ENCODE measurements at places on chromosomes 2 and 18.

- no peak for DNase-seq
Observed at GRCh38 chr2:7961550-7961949, 720.3 kb upstream of the ID2 start.

DNA sequence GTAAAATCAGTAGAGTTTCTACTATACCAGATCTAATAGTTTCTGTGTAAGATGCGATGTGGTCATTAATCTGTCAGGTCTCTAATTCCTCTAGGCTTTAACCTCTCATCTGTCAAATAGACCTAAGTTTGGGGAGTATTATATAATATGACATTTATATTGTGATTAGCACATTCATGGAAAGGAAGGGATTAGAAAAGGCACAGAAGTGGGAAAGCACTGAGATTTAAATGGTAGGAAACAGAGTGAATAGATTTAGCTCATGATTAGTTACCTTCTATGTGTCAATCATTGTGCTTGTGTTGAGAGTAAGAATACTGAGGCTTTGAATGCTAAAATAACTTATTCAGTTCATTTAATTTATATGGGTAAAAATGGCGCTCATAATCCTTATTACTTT lies 118.0 kb downstream of the LRP1B start:
- no peak for DNase-seq

- no peak for DNase-seq
Observed at GRCh38 chr2:158745067-158745865, 49.9 kb upstream of the DAPL1 start.

GRCh38 chr2:80185091-80185490 lies 119.5 kb downstream of the LRRTM1 start:
- DNase-seq = no peak

GRCh38 chr18:41075212-41075611 lies 879.8 kb upstream of the PIK3C3 start:
- DNase-seq = no peak

- no peak for DNase-seq
Observed at GRCh38 chr2:238239543-238239862, 335 bp downstream of the HES6 start.

DNA sequence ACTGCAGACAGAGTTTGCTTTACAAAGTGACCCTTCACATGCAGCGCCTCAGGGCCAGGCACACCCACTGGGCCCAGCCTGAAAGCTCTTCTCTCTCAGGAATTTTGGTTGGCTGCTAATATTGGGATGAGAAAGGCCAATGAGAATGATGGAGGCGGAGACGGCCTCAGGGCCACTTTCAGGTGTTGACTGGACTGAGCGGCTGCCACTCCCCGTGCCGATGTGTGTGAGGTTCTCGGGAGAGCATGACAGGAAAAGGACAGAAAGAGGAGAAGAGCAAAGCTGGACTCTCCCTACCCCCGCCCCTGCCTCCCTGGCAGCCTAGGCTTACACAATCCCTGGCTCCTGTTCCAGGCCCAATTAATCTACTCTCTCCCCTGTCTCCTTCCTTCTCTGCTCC lies 155.7 kb downstream of the CELF4 start:
- no peak for DNase-seq

- DNase-seq = no peak
Observed at GRCh38 chr2:102258386-102259074, 52.8 kb upstream of the IL1RL1 start.

GRCh38 chr2:197113275-197113711 lies 186.8 kb upstream of the PGAP1 start:
- no peak for DNase-seq

DNA sequence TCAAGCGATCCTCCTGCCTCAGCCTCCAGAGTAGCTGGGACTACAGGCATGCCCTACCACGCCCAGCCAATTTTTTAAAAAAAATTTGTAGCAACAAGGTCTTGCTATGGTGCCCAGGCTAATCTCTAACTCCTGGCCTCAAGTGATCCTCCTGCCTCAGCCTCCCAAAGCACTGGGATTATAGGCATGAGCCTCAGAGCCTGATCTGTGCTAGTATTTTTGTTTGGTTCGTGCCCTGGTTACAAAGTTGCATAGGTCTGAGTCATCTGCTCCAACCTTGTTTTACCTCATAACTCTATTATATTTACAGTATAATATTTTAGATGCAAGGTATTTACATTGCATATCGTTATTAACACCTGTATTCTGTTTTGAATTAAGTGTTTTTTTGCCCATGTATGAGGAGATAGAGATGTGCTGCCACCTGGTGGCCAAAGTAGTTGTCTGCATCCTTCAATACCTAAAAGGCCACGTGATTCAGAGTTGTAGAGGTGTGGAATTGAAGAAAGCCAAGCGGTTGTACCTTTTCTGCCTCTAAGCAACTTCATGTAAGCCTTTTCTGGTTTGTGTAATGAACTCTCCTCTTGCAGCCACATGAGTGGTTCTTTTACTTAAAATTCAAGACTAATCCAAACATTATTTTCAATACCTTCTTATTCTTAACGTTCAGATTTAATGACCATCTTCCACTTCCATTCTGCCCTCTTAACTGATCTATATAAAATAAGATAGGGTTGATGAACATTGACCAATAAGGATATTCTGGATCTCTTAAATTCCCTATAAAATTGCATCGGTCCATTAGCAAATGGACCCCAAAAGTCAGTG lies 19.9 kb upstream of the CABYR start:
- DNase-seq = no peak

DNA sequence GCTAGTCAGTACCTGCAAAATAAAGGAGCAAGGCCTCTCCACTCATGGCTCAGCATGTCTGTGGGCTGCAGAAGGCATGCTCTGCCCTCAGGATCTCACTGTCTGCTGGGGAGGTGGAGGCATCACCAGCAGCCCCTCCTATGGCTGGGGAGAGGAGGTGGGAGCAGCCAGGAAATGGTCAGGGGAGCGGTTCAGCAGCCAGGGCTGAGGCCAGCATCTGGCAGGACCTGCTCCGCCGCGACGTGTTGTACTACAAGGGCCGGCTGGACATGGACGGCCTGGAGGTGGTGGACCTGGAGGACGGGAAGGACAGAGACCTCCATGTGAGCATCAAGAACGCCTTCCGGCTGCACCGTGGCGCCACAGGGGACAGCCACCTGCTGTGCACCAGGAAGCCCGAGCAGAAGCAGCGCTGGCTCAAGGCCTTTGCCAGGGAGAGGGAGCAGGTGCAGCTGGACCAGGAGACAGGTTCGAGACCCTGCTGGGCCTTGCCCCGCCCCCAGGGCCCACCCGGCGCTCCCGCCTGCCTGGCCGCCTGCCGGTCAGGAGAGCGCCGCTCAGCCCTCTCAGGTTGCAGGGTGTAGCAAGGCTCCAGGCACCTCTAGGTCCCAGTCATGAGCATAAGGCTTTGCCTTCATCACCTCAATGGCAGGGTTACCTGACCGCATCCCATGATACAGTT lies 49.0 kb downstream of the FAM168B start:
- DNase-seq = no peak

GRCh38 chr2:128690431-128690830 lies 371.8 kb upstream of the HS6ST1 start:
- DNase-seq = no peak

DNA sequence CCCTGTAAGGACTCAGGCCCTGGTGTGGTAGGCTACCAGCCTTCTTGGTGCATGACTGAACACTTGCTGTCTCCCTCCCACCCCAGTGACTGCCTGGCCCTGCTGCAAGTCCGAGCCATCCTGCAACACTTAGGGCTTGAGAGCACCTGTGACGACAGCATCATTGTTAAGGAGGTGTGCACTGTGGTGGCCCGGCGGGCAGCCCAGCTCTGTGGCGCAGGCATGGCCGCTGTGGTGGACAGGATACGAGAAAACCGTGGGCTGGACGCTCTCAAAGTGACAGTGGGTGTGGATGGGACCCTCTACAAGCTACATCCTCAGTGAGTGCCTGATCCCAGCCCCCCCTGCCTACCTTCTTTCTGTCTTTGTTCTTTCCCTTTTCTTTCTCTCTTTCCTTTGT lies 55.2 kb downstream of the HK2 start:
- no peak for DNase-seq

DNA sequence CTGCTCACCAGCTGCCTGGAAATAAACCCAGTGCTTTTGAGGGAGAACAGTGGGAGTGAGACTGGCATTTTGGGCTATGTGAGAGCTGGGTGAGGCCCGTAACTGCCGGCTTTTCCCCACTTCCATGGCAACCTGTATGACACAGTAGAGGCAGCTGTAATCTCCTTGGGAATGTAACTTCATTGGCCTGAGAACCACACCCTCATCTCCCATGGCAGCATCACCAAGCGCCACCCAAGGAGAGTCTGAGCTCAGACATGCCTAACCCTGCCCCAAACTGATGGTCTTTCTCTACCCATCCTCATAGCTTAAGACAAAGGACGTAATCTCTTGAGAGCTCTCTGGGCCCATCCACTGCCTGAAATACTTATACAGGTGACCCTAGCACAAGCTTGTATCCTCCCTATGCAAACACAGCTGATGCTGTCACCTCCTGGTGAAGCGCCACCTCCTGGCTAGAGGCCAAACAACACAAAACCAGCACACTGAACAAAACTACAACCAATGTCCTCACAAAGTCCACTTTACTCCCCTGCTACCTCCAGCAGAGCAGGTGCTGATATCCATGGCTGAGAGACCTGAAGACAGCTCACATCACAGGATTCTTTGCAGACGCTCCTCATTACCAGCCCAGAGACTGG lies 763.4 kb upstream of the NRXN1 start:
- no peak for DNase-seq

GRCh38 chr2:180660881-180661685 lies 319.3 kb upstream of the UBE2E3 start:
- DNase-seq = no peak

DNA sequence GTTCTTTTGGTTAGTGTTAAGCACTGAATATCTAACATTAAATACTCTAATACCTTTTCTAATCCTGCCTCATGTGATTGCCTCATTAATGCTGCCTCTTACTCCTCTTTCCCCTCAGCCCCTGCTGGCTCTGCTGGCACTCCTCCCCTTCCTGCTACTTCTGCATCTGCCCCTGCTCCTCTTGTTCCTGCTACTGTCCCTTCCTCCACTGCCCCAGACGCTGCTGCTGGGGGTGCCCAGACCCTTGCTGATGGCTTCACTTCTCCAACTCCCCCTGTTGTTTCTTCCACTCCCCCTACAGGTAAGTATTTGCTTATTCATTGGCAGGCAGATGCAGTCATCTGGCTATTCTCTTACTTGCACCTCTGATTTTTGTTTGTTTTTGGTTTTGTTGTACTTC lies 68.5 kb downstream of the ABI2 start:
- no peak for DNase-seq

DNA sequence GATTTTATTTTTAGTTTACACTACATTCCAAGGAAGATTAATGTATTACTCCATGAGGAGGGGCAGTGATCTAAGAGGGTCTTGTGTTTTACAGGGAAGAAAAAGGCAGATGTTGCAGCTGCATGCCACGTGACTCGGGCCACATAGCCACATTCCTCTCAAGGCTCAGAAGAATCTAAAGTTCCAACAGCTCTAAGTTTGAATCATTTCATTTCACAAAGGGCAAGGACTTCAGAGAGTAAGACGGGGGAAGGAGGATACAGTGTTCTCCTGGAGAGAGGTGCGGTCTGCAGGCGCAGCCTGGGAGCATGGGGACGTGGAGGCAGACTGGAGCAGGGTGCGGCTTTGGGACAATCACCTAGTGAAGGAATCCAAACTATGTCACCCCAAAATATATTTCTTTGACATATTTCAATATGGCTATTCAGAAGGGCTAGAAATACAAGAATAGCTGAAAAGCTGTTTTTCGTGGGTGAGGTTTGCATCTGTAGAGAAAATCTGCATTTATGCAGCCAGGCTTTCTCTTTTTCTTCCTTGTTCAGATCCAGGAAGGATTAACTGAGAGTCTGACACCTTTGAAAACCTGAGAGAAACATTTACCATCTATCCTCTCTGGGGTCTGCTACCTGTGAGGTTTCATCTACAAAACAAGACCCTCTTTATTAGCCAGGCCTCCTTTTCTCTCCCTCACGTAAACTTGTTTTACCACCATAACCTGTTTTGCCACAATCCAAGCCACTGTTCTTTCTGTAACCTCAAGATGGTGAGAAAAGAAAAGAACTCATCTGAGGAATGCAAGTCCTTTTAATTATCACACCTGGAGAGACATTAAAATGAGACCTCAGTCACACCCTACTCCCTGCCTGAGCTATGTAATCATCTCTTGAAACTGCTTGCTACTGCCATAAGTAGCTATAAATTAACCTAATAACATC lies 165.1 kb upstream of the NDUFV2 start:
- no peak for DNase-seq

DNA sequence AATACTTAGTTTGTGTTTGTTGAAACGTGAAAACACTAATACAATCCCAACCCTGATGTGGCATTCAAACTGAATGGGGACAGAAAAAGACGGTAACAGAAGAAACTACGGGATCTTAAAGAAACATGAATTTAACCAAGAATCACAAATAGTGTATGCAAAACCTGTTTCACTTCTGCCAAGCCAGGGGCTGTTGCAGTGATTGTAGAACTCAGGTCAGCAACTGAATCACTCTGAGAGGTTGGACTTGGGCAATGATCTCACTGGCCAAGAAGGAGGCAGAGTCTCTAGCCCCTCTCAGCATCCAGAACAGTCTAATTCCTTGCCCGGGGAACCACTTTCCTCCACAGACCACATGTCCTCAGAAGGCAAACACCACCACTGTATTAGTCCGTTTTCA lies 54.9 kb upstream of the CRIM1 start:
- no peak for DNase-seq

GRCh38 chr18:63553081-63553480 lies 10.9 kb downstream of the SERPINB12 start:
- DNase-seq = no peak

- DNase-seq = no peak
Observed at GRCh38 chr18:61543518-61543917, 210.3 kb downstream of the CDH20 start.

DNA sequence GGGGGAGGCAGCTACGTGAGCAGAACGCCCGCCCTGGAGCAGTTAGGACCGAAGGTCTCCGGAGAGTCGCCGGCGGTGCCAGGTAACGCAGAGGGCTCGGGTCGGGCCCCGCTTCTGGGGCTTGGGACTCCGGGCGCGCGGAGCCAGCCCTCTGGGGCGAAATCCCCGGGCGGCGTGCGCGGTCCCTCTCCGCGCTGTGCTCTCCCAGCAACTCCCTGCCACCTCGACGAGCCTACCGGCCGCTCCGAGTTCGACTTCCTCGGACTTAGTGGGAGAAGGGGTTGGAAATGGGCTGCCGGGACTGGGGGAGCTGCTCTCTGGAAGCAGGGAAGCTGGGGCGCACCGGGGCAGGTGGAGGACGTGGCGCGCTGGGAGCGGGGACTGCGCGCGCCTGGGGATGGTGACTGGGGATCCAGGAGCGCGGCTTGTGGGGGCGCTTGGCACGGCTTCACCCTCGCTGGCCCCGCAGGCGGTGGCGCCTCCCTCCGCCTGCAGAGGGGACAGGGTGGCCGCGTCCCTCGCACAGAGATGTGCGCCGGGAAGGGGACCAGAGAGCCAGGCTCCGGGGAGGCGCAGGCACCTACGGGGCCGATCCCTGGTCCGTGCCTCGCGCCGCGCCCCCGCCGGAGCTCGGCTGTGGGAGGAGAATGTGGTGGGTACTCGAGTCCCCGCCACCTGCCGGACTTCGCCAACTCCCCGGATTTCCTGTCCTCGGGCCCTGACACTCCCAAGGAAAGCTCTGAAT lies 688 bp downstream of the CDH20 start:
- no peak for DNase-seq

GRCh38 chr2:64143169-64144056 lies 807 bp downstream of the PELI1 start:
- no peak for DNase-seq

Data from cardiac septum (tissue), 1 donor.